Fibroblast of skin of scalp (primary cell): ENCODE measurements at places on chromosomes 4 and X.
A peak's percentile ranks its signal among the peaks of the same experiment; 100 is the strongest.

GRCh38 chr4:158428242-158428641 is 93.4 kb upstream of the RXFP1 start:
- DNase-seq = peak; percentile 22

DNA sequence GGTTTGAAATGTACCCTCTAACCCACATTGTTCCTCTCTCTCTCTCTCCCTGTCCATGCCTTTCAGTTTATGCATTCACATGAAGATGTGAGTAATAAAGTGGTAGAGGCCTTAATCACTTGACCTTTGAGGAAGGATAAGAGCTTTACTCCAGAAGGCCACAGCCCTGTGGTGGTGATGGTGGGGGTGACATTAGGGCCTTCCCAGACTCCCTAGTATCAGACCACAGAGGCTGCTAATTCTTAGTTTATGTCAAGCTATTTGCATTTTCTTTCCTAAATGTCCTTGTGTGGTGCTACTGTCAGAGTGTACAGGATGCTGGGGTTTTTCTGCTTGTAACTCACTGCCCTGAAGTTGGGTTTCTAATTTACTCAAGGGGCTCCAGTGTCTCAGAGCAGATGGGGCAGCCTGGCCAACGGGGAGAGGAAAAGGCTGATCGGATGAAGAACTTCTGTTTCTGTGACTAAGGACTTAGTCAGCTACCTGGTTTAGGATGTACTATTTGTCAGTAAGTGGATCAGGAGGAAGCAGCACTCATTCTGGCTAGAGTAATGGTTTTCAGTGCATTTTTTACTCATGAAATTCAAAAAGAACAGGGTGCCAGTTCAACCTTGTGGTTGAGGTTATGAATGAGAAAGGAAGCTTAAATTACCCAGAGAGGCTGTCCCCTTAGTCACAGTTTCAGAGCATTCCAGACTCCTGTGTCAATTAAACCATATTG is 509.6 kb upstream of the DIPK2B start:
- DNase-seq = peak; percentile 93

- no peak for DNase-seq
Measured at GRCh38 chr4:84492290-84492689, 6.8 kb downstream of the NKX6-1 start.

DNA sequence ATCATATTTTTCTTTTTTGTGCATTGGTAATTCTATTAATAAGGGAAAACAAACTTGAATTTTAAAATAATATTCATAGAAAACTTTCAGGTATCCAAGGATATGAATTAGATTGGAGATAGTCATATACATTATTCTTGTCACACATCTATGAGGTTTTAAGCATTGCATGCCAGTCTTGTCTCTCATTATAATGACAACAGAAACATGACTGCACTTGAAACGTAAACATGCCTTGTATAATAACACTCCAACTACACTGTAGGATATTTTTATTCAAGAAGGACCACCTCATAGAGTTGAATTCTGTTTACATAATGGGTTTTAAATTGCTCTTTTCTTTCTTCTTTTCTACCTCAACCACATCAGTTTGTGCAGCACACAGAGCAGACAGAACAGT is 104.5 kb downstream of the DCAF8L2 start:
- no peak for DNase-seq

- DNase-seq = peak; percentile 70
Measured at GRCh38 chr4:169338241-169338640, 67.5 kb upstream of the SH3RF1 start.

DNA sequence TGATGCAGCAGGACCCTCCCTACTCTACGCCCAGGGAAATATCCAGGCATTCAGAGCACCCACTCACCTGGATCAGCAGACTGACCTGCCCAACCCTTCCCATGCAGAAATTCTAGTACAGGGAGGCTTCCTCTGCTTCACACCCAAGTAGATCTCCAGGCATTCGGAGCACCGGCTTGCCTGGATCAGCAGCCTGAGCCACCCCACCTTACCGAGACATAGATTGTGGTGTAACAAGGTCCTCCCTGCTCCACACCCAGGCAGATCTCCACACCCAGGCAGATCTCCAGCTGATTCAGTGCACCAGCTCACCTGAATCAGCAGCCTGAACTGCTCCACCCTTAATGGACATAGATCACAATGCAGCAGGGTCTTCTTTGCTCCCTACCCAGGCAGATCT is 215.1 kb upstream of the CPEB2 start:
- DNase-seq = no peak

DNA sequence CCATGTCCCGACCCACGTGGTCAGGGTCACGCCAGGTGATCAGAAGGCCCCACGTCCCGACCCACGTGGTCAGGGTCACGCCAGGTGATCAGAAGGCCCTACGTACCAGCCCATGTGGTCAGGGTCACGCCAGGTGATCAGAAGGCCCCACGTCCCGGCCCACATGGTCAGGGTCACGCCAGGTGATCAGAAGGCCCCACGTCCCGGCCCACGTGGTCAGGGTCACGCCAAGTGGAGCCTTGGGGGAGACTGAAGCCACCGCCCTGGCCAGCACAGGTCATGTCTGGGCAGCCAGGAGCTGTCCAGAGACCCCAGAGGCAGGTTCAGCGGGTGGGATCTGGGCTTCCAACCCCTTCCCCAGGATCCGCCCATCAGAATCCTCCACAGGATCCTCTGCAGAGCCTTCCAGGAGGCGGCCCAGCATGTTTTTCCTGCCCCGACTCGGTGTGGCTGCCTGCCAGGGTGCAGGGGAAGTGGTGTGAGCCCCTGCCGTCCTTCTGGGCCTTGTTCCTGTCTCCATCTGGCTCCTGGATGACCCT is 58.4 kb downstream of the FAM53A start:
- no peak for DNase-seq

GRCh38 chr4:81472281-81473182 is 825 bp upstream of the RASGEF1B start:
- DNase-seq = peak; percentile 26
